B cell (primary cell): ENCODE measurements at places on chromosomes 2 and 18.
A peak's percentile ranks its signal among the peaks of the same experiment; 100 is the strongest.

DNA sequence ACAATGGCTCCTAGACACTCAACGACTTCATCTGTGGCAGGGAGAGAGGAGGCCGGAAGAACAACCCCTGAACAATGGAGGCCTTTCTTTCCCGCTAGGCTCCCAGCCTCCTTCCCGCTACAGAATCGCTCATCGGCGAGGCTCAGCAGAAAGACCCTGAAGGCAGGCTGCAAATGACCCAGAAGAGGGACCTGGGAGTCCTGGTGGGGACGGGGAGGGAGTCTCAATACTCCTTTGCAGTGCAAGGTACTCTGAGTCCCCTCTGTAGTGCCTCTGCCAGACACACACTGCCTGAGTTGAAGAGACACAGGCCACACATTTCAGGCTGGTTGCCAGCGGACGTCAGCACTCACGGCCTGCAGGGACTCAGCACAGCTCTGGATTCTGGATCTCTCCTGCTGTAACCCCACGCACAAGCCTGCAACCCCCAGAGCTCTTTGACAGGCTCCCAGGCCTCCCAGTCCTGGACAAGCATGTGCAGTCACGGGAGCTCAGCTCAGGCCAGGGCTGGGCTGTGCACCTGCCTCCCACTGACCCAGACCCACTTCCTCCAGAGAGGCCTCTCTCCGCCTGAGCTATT is 6.1 kb downstream of the GPR17 start:
- no peak overlapping the region for H3K27ac ChIP-seq
- peaks cover 57% of the 10 kb centered on the region for H3K4me1 ChIP-seq
- H3K4me3 ChIP-seq: no peak overlapping the region
- no peaks in the 10 kb centered on the region for H3K36me3 ChIP-seq
- no peaks in the 10 kb centered on the region for H3K27me3 ChIP-seq
- no peak for DNase-seq

DNA sequence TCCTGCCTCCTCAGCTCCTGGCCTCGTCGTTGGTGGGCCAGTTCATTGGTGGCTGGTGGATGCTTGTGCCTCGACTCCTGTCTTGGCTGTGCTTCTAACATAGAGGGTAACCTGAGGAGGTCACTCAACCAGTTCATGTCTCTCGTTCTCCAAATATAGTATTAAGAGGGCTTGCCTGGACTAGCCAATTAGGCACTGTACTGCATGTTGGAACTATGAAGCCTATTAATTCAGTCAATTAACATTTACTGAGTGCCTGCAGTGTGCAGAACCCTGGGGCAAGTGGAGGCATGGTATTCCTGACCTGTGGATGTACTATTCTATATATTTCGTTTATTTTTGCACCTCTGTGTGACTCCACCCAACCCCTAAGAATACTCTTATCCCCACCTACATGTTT is 89.9 kb upstream of the PELI1 start:
- no peaks in the 10 kb centered on the region for H3K36me3 ChIP-seq
- DNase-seq: no peak
- peaks cover 8% of the 10 kb centered on the region for H3K4me1 ChIP-seq
- no peaks in the 10 kb centered on the region for H3K27me3 ChIP-seq
- H3K27ac ChIP-seq: no peak overlapping the region

GRCh38 chr2:77404189-77404588 is 118.0 kb downstream of the LRRTM4 start:
- no peaks in the 10 kb centered on the region for H3K4me1 ChIP-seq
- DNase-seq: no peak
- no peaks in the 10 kb centered on the region for H3K27me3 ChIP-seq
- no peak overlapping the region for H3K27ac ChIP-seq
- no peaks in the 10 kb centered on the region for H3K36me3 ChIP-seq

GRCh38 chr2:30351116-30351515 is 95.9 kb upstream of the LCLAT1 start:
- no peaks in the 10 kb centered on the region for H3K36me3 ChIP-seq
- DNase-seq: no peak
- no peaks in the 10 kb centered on the region for H3K27me3 ChIP-seq
- no peaks in the 10 kb centered on the region for H3K4me1 ChIP-seq

DNA sequence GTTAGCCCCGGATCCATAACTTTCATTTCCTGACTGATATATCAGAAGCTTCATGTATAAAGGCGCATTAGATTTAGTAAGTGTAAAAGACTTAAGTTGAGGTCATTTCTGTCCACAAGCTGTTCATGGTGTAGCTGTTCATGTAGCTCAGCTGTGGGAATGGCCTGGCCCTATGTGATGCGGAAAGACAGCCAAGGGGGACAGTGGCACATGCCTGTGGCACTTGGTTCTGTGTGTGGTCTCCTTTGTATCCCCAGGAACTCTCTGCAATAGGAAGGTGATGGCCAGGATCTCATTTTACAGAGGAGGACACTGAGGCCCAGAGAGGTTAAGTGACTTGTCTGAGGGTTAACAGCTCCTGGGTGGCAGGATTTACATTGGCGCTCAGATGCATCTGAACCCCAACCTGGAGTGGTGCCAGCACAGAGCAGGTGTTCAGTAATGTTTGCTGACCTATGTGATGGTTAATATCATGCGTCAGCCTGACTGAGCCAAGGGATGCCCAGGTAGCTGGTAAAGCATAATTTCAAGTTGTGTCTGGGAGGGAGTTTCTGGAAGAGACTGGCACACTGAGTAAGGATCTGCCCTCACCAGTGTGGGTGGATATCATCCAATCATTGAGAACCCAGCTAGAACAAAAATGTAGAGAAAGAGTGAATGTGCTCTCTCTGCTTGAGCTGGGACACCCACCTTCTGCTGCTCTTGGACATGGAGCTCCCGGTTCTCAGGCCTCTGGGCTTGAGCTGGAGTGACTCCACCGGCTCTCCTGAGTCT is 25.4 kb downstream of the HPCAL1 start:
- DNase-seq: no peak
- H3K4me3 ChIP-seq: no peak overlapping the region
- peaks cover 73% of the 10 kb centered on the region for H3K4me1 ChIP-seq
- H3K27me3 ChIP-seq: no peaks in the 10 kb centered on the region
- peak overlapping the region; percentile 10 for H3K27ac ChIP-seq

- no peak for DNase-seq
- no peaks in the 10 kb centered on the region for H3K36me3 ChIP-seq
- no peaks in the 10 kb centered on the region for H3K4me1 ChIP-seq
- no peak overlapping the region for H3K4me3 ChIP-seq
- no peak overlapping the region for H3K27ac ChIP-seq
These were observed 127.4 kb downstream of the TGIF1 start for GRCh38 chr18:3577281-3577855.

DNA sequence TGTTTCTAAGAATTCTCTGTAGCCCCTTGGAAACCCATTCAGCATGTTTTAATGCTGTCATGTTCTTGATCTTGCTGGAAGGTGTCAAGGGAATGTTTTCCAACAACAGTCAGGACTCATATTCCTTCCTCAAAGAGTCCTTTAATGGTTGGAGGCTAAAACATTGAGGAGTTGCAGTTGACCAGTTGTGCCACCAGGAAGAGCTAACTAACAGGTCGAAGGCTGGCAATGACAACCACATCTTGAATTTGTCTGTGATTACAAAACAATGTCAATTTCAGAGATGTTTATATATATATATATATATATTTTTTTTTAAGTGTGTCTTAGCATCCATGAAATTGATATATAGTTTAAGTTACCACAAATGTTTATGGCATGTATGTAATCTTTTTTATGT is 151.5 kb downstream of the INO80D start:
- H3K27ac ChIP-seq: no peak overlapping the region
- no peak for DNase-seq
- no peaks in the 10 kb centered on the region for H3K36me3 ChIP-seq

DNA sequence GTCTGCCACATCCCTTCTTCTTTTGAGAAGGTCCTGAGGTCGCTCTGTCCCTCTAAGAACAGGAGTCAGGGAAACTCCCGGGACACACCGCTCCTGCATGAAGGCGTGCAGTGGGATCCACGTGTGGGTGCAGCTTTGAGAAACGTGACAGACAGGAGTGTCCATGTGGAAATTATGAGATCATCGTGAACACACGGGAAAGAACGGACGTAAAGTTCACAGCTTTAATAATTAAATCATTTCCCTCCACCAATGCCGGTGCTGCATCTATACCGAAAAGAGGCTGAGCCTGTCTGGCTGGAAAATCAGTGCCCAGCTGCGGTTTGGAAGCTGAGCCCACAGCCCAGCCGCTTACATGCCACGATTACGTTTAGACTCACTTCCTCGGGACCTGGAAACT is 372.4 kb upstream of the SALL3 start:
- H3K4me3 ChIP-seq: no peak overlapping the region
- H3K4me1 ChIP-seq: no peaks in the 10 kb centered on the region
- H3K27ac ChIP-seq: no peak overlapping the region
- H3K27me3 ChIP-seq: no peaks in the 10 kb centered on the region
- no peaks in the 10 kb centered on the region for H3K36me3 ChIP-seq

DNA sequence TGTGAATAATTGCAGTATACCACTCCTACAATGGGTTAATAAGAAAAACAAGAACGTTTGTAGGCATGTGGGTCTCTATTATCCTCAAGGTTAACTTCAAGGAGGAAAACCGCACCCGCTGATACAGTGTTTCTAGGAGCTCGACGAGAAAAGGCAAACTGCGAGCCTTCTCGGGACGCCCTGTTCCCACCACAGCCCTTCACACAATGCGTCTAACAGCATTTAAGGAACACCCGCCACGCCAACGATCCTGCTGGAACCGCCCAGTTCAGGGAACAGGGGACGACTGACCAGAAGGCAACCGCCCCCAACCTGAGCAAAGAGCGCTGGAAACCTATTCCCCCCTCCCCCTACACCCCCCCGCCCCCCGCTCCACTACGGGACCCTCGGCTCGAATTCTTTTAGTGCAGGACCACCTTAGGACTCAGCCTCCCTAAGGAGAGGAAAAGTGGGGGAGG is 710 bp upstream of the TMSB10 start:
- H3K27ac ChIP-seq: peak overlapping the region; percentile 57
- peaks cover 42% of the 10 kb centered on the region for H3K4me1 ChIP-seq
- H3K36me3 ChIP-seq: no peaks in the 10 kb centered on the region
- H3K27me3 ChIP-seq: no peaks in the 10 kb centered on the region
- DNase-seq: peak; percentile 48

DNA sequence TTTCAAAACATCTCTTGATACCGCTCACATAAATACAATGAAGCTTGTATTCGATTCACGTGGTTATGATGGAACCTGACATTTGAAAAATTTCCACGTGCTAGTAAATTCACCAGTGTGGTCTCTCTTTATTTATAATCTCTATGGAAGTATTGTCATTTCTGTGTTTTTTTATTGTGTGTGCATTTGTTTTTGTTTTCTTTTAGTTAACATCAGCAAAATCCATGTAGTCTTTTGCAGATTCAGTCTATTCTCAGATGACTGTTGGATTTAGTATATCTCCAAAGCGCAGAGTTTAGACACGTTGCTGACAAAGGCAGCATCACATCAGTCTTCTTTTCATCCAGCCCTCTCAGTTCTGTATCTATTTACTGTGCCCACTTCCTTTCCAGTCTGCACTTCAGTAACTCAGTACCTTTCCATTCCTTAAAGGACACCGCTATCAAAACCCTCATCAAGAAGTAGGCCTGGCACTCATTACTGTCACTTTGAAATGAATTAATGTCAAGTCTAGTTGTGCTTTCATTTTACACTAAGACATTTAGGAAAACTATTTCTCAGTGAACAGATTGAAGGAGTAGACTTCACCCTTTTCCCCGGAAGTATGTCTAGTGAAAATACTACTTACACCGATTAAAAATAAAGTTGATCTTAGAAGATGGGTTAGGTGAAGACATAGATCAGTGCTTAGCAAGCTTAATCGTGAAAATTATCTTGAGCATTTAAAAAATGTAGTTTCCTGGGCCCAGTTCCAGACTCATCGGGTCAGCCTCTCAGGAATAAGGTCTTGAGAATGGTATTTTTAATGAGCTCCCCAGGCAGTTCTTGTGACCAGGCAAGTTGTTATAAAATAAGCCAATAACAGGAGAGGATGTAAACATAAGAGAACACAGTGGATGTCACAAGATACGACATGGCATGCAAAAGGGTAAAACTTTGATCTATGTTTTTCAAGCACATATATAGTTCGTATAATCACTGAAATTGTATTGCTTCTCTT is 506.8 kb upstream of the ZEB2 start:
- H3K27ac ChIP-seq: no peak overlapping the region
- H3K4me3 ChIP-seq: no peak overlapping the region
- DNase-seq: no peak
- H3K27me3 ChIP-seq: no peaks in the 10 kb centered on the region
- no peaks in the 10 kb centered on the region for H3K36me3 ChIP-seq
- peaks cover 11% of the 10 kb centered on the region for H3K4me1 ChIP-seq

DNA sequence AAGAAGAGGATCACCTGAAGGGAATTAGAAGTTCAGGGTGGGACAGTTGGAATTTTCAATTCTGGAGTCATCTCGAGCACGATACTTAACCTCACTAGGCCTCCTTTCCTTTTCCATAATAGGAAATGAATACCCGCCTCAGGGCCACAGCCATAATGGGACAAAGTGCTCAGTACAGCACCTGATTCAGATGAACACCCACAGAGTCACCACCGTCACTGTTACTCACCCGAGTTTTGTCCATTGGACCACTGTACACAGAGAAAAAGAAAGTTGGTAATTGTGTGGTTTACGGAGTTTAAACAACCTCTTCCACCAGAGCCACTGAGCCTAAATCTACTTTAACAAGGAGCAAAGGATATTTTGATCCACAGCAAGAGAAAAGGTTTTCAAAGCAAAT is 122.0 kb upstream of the NDUFV2 start:
- H3K27me3 ChIP-seq: no peaks in the 10 kb centered on the region
- H3K4me1 ChIP-seq: peaks cover 23% of the 10 kb centered on the region
- H3K36me3 ChIP-seq: no peaks in the 10 kb centered on the region
- no peak for DNase-seq

GRCh38 chr2:121532347-121532766 is 1.7 kb downstream of the RNU4ATAC start:
- peaks cover 8% of the 10 kb centered on the region for H3K4me1 ChIP-seq
- no peaks in the 10 kb centered on the region for H3K36me3 ChIP-seq
- H3K4me3 ChIP-seq: no peak overlapping the region
- DNase-seq: no peak
- no peaks in the 10 kb centered on the region for H3K27me3 ChIP-seq
- H3K27ac ChIP-seq: no peak overlapping the region

GRCh38 chr2:204986641-204987040 is 441.4 kb downstream of the PARD3B start:
- no peaks in the 10 kb centered on the region for H3K4me1 ChIP-seq
- H3K27me3 ChIP-seq: no peaks in the 10 kb centered on the region
- H3K4me3 ChIP-seq: no peak overlapping the region
- DNase-seq: no peak

DNA sequence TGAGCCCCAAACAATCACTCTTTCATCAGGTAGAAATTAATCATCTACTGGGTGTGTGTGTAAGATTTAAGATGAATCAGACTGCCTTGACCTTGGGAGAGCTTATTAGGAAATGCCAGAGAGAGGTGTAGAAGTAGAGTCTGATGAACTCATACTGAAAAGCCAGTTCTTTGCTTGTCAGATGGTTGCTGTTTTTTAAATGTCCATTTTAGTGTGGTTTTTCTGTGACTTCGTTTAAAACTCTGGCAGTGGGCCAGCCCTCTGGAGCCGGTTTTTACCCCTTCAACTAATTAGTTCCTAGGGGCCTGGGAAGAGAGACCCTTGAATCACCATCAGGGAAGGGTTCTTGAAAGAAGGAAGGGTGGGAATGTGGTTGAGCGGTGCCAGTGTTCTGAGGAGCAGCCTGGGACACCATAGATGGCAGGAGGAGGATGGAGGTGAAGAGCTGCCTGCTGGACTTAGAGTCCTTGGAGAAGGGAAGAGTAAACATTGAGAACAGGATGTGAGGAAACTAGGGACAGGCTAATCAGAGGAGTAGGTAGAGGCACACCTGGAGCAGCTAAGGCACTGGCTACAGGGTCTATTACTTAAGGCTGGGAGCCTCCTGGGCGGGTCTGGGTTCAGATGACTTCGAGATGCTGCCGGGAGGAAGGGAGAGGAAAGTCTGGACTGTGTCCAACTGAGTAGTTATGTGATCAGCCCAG is 66.1 kb downstream of the LRRFIP1 start:
- peaks cover 73% of the 10 kb centered on the region for H3K4me1 ChIP-seq
- H3K27me3 ChIP-seq: no peaks in the 10 kb centered on the region
- peaks cover 4% of the 10 kb centered on the region for H3K36me3 ChIP-seq
- peak overlapping the region; percentile 76 for H3K4me3 ChIP-seq
- no peak for DNase-seq
- H3K27ac ChIP-seq: peak overlapping the region; percentile 85
